GM04504 (cell line): ENCODE measurements at places on chromosomes 2 and 18.

- no peak for DNase-seq
These were observed 16.8 kb upstream of the SMAD4 start for GRCh38 chr18:51013259-51013658.

DNA sequence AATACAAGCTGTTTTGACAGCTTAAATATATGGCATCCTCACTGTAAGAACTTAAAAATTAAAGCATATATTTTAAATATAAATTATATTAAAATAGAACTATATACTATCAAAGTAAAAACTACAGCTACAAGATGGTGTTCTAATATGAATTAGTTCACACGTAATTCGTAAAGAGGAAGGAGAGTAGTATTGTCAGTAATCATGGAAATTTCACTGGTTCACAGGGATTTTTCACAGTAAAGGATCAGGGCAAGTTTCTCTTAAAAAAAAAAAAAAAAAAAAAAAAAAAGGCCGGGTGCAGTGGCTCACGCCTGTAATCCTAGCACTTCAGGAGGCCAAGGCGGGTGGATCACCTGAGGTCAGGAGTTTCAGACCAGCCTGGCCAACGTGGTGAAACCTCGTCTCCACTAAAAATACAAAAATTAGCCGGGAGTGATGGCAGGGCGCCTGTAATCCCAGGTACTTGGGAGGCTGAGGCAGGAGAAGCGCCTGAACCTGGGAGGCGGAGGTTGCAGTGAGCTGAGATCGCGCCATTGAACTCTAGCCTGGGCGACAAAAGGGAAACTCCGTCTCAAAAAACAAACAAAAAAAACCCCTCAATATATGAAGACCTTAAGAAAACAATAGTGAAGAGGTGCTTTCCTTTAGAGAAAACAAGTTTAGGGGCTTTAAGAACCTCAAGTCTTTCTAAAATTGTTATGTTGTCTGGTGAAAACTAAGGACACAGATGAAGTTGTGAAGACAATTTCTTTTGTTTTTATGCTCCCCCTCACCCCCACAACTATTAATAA lies 32.5 kb downstream of the PNO1 start:
- no peak for DNase-seq

GRCh38 chr2:116696223-116696622 lies 1118.3 kb upstream of the DDX18 start:
- DNase-seq: no peak

DNA sequence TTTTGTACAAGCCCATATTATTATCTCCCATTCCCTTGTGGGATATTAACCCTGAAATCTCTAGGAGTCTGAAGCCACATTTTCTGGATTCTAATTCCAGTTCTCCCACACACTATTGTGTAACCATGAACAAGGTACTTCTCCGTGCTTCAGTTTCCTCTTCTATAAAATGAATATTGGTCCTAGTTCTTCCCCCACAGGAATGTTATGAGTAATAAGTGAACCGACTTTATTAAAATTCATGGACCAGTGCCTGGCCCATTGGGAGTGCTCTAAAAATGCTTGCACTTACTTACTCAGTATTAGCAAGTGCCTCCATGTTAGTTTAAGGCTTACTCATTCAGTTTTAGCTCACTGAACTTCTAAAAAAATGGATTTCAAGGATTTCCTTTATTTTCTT lies 1.4 kb upstream of the ACMSD start:
- DNase-seq: peak; percentile 68

- DNase-seq: no peak
These were observed 8.4 kb upstream of the CIDEA start for GRCh38 chr18:12245793-12246135.

- no peak for DNase-seq
These were observed at the start of gene ARHGAP15 for GRCh38 chr2:143128681-143129580. Gene ARHGAP15, plus strand, starts transcription at chr2:143129419.

DNA sequence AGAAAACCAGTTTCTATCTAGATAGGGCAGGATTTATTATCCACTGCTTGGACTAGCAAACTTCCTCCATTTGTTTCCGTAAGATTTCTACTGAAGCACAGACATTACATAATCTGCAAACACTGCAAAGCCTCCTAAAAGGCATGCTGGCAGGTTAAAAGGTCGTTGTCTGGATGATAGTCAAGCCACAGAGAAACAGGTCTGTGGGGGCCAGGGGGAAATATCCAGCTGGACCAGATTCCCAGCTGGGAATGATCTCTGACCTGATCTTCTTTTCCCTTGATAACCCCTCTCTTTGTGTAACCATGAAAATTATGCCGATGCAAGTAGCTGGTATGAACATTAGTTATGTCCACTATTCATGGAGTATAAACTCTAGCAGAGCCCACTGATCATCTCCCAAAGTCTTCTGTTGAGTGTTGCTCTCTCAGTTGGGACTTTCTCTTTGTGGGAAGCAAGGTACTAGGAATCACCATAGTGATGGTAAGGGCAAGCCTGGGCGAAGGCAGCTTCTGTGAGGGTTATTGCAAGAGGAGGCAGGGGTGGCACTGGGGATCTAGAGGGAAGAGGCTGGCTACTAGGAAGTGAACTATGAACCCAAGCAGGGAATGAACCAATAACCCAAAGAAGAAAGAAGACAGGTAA lies 61.3 kb downstream of the GDF7 start:
- DNase-seq: no peak

DNA sequence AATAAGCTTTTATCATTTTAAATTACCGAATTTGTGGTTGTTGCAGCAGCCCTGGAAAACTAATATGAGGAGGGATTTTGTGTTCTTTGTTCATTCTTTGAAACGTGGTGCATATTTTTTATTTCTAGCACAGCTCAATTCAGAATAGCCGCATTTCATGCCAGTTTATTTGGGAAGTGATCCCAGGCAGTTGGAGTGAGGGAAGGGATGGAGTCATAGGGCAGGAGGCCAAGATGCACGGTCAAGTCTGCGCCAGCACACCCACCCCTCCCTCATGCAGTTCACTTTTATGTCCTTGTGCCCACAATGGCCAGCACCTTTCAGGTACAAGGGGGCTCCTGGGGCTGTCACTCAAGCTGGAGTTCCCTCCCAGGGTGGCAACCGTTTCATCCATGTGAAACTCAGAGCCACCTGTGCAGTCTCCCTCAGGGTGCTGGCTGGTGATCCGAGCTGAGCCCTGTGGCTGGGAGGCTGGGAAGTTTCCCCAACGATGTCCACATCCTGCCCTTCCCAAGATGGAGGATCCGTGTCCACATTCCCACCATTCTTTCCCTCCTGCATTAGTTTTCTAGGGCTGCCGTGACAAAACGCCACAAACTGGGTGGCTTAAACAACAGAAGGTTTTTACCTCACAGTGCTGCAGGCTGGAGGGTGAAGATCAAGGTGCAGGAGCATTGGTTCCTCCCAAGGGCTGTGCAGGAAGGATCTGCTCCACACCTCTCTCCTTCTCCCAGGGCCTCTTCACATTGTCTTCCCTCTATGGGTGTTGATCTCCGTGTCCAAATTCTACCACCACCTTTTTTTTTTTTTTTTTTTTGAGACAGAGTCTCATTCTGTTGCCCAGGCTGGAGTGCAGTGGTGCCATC lies 68.5 kb upstream of the ITGA6 start:
- DNase-seq: no peak

DNA sequence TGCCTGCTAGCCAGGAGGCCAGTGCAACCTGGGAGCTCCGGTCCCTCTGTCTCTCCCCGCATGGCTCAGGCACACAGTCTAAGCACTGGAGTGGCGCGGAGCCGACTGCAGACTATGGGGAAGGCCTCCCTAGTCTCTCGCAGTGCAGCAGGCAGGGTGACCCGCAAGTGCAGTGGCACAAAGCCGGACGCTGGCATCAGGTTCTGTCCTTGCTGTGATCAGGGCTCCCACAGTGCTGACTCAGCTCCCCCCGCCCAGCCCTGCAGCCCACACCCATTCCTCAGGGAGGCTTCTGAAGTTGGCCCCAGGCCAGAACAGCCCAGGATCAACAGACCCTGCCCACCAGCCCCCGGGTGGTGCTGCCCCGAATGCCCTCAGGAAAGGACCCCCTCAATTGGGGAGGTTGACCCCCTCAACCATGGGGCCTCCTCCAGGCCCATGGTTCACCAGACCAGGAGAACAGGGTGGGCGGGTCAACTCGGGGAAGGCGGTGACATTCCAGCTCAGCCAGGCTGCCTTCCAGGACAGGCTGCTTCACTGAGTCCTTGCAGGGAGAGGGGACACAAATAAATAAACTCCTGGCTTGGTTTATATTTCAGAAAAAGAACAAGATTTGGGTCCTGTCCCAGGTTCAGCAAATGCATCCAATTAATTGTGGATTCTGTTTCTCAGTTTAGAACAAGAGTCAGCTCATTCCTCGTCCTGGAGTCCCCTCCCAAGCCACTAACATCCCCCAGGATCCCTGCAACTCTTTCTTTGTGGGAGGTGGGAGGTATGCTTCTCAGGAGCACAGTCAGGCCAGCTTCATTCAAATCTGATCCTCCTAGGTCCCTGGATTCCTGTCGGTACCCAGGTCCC lies 12.2 kb downstream of the BIN1 start:
- no peak for DNase-seq

DNA sequence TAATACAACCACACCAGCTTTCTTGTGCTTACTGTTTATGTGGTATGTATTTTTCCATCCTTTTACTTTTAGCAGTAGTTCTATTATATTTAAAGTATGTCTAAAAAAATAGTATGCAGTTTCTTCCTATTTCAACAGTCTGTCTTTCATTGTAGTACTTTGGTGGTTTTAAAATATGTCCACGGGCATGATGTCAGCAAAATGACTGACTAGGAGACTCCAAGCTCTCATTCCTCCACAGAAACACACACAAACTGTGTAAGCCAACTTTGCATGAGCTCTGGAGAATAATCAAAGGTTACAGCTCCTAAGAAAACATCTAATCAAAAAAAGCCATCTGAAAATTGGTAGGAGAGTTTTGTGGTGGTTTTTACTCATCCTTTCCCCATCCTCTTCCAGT lies 56.1 kb downstream of the TEX51 start:
- DNase-seq: no peak

GRCh38 chr2:230441227-230441897 lies 25.4 kb downstream of the SP100 start:
- DNase-seq: peak; percentile 10

DNA sequence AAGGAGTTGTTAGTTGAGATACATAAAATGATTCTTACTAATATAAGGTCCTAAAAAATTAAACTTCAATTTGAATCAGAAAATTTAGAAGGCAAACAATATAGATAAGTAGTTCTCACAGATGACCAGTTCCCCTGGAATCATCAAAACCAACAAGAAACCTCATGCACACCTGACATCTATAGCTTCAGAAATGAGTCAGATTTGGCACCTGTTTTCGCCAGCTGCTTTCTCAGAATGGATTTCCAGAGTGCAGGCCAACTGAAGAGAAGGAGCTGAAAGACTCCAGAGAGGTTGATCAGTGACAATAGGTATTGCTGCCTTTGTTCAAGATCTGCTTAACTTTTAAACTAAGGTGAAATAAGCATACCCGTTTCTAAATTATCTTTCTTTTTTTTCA lies 192.4 kb downstream of the RDH14 start:
- DNase-seq: no peak

DNA sequence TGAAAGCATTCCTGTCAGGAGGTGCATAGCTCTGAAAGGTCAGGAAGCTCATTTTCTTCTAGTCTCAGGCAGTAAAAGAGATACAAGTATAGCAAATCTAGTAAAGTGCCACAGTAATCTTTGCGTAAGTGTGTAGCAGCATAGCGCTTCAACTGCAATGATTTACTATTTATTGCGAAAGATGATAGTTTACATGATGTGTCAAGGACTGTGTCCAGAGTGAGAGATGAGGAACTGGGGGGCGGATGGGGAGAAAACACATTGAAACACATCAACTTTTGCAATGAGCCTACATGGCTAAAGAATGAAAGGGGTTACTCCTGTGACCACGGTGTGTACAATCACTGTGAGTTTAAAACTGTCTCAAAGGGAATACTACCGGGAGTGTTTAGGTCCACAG lies 644.4 kb downstream of the GALR1 start:
- no peak for DNase-seq

DNA sequence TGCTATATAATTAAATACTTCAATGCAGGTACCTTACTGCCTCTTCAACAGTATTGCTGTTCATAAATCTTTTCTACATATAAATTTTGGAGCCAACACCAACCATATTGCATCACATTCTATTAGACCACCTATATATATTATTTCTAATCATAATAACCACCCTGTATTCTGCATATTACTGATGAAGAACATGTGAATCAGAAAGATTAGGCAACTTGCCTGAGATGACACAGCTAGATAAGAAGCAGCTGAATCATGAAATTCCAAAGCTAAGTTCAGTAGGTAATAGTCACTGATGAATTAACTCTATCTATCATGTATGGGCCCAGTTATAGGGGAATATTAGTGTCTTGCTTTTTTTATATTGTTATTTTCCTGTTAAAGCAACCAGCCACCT lies 161.8 kb downstream of the AGPS start:
- no peak for DNase-seq

DNA sequence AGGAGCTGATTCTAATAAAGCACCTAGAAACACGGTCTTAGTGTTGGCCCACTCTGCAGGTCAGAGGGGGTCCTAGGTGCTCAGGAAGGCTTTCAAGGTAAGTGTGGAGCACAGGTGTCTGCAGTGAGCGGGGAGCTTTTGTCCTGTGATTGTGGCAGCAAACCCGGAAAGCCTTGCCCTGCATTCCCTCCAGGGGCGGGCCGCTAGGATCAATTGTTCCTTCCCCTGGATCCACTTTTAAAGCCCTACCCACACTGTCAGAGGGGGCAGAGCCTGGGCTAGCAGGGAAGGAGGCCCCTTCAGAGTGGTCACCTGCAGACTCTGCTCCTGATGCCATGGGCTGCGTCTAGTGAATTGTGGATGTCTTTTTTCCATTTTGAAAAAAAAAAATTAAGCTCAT lies 176.0 kb downstream of the CTIF start:
- DNase-seq: no peak

DNA sequence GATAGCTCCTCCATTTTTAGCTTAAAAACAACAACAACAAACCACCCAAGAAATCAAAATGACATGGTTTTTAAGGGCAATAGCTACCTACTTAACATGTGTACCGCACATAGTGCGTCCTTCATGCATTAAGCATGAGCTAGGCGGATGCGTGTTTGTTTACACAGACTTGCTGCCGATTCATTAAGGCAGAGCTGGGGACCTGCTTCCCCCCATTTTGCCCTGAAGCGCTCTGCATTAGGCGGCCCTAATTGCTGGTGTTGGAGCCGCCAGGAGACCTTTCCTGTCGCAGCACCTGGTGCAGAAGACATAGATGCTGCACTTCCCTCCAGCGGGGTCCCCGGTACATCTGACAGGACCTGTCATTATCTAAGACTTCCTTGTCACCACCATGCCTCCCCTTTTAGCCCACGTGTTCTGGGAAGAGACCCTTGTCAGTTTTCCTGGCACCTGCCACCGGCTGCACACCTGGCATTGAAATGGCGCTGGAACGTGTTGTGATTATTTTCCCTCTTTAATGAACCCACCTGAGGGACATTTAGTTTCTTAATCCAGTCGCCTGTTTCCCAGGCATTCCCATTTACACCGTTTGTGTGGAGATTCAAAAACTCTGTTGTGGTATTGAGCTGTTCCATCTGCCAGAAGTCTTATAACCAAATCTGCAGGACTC lies 261.1 kb upstream of the RAB12 start:
- no peak for DNase-seq

DNA sequence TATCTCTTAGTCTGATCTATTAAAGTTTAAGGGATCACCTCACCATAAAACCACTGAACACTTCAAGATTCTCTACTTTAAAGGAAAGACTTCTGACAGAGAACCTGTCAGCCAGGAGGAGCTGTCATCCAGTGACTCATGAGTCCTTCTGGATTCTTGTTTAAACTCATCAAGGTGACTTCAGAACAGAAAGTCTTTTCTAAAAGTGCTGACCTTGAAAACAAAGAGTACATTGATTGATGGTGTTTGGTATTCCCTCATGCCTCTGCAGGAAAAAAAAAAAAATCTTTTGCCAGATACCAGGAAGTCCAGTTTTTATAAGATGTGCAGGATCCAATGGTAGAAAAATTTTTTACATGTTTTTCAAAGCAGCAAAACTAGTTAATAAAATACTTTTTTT lies 12.3 kb downstream of the DSG2 start:
- DNase-seq: no peak
